ENCODE measurements at places on chromosomes 1 and 21. TPM values are rescaled to one million over a fixed set of nuclear protein-coding genes. Genes with fewer than 3 reads are reported as not detected.

- H3K27me3 ChIP-seq = no peaks in the 10 kb centered on the region
- H3K4me1 ChIP-seq = no peaks in the 10 kb centered on the region
- H3K27ac ChIP-seq = no peak overlapping the region
- no peaks in the 10 kb centered on the region for H3K36me3 ChIP-seq
- no peak overlapping the region for H3K4me3 ChIP-seq
Observed at GRCh38 chr1:14310476-14310875, 288.0 kb upstream of the KAZN start.

DNA sequence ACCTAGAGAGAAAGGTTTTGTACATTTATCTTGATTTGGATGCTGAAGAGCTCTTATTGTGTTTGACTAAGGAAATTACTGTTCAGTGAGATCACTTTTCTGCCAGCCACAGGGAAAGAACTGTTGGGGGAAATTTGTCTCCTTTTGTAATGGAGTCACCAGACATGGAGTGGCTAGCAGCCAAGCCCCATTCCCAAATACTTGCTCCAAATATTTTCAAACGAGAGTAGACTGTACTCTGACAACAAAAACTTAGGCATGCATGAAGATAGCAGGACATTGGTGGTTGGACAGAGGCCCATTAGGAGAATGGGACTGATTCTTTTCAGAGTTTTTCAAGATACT lies 21.1 kb downstream of the IPO9 start:
- no peak overlapping the region for H3K4me3 ChIP-seq
- H3K36me3 ChIP-seq = peaks cover 86% of the 10 kb centered on the region
- peaks cover 14% of the 10 kb centered on the region for H3K4me1 ChIP-seq
- H3K27me3 ChIP-seq = no peaks in the 10 kb centered on the region
- H3K27ac ChIP-seq = no peak overlapping the region
- DNase-seq = no peak

GRCh38 chr1:235855811-235856429 lies 10.8 kb downstream of the LYST start:
- no peaks in the 10 kb centered on the region for H3K27me3 ChIP-seq
- H3K27ac ChIP-seq = no peak overlapping the region
- no peaks in the 10 kb centered on the region for H3K36me3 ChIP-seq
- H3K4me1 ChIP-seq = no peaks in the 10 kb centered on the region

DNA sequence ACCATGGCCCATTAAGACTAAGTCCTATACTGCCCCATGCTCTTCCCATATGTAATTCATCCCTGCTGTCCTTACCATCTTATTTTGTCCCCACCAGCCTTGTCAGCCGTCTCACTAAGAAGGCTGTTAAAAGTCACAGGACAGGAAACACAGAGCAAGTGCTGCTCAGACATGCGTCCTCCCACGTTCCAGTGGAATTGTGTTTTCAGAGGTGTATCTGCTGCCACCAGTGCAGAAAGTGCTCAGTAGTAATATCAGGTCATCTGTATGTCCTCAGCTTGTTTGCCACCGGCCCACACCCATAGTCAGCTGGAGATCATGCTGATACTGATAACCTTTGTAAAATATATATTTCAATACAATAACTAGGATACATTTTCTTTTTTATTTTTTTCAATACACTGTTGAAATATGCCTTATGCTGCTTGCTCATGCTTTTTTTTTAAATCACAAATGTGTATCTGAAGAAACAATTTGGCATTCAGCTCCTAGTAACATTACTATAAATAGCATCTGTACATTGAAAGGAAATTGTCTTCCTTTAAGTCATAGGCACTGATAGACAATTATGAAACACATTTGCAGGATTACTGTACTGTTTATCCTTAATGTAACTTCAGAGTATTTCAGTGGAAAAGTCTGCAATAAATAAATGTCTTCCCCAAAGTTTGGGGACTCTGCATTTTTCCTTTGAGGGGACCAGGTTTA lies 156.9 kb downstream of the EDEM3 start:
- H3K4me3 ChIP-seq = no peak overlapping the region
- no peaks in the 10 kb centered on the region for H3K27me3 ChIP-seq
- no peaks in the 10 kb centered on the region for H3K36me3 ChIP-seq
- H3K4me1 ChIP-seq = no peaks in the 10 kb centered on the region

DNA sequence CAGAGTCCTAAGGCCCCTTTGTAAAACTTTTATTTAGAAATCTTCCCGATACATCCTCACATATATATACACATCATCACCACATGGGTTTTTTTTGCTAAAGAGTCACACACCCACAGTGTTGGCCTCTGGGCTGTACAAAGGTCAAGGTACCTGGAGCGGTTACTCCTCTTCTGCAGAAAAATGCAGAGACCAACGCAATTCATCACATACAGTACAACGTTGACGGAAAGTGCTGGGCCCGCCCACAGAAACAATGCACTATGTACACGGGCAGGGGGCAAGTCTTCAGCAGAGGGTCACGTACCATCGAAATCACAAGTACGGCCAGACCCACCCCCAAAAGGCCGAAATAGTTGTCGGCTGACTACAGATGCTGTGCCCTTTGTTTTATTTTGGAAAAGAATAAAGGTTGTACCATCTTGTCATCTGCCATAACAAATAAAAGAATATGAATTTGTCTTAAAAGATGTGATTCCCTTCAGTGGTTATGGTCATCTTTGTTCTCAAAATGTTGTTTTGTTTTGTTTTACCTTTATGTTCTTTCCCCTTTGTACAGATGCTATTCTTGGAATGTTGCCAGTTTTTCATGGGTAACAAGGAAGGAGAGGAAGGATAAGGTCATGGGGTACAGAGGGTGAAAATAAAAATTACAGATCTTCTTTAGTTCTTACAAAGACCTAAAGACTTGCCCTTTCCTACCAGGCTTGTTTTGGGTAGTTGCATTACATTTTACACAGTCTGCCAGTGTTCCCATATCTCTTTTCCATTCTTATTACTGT lies 15.6 kb downstream of the TAL1 start:
- no peak overlapping the region for H3K4me3 ChIP-seq
- no peak overlapping the region for H3K27ac ChIP-seq
- peaks cover 16% of the 10 kb centered on the region for H3K36me3 ChIP-seq
- peak; percentile 15 for DNase-seq
- H3K4me1 ChIP-seq = peaks cover 9% of the 10 kb centered on the region

DNA sequence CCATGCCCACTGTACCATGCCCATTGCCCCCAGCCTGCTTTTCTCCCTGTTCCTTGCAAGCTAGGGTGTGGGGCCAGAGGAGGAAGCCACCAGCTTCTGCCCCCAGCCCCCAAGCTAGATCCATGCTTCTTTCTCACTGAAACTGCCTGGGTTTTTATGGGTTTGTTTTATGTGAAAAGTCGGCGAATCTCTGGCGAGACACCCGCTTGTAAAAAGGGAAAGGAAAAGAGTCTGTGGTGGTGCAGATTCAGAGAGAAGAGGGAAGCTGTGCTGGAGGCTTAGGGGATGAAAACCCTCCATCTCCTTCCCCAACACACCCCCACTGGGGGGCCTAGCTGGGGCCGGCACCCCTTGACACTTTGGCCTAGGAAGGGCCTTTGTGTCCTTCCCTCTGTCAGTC lies 26.2 kb downstream of the GRHL3 start:
- DNase-seq = no peak
- H3K4me3 ChIP-seq = no peak overlapping the region
- no peaks in the 10 kb centered on the region for H3K27me3 ChIP-seq
- no peak overlapping the region for H3K27ac ChIP-seq

NR1I3 gene
- polyA plus RNA-seq = 0.11 TPM

SLC45A3 gene
- 16.8 TPM for polyA plus RNA-seq

LIX1L gene
- 14.4 TPM for polyA plus RNA-seq

SAMD11 gene
- polyA plus RNA-seq = 33.2 TPM

ANP32E gene
- 31.7 TPM for polyA plus RNA-seq
